HS-5 (cell line): ENCODE measurements at places on chromosomes 7 and 10.
A peak's percentile ranks its signal among the peaks of the same experiment; 100 is the strongest.

DNA sequence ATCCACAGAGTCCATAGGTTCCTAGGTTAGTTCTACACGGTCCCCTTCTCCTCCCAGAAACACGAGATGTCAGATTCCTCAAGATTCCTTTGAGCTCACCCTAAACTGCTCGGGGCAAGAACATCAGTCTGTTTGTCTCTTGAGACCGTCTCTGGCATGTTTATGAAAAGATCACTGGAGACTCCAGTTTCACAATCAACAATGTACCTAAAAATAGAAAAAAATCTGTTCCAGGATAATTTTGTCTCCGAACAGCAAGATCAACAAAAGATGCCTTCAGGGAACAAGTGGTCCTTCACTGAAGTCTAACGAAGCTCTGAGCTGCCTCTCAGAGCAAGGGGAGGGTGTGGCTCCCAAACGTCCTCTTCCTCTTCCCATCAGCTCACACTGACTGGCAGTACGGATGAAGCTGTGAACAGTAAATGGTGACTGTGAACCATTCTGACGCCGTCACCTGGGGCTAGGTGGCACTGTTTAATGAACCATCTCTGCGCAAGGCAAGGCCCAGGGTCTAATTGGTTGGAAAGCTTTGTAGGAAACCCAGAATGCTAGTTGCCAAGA, 156.2 kb upstream of the LYZL1 start:
- DNase-seq = no peak

DNA sequence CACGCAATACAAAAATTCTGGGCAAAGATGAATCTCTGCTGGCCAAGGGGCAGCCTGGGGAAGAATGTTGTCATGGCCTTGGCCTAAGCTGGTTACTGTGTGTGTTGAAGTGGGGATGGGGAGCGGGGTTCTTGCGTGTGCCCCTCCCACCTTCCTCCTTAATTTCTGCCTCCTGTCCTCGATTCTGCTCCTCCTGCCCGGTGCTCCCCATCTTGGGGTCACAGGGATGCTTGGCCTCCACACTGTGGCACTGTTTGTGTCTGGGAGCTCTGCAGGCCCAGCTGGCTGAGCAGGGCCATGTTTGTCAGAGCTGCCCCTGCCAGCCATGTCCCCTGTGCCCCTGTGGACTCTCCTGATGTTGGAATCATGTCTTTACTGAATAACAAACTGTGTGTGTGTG, 37.1 kb downstream of the RPS24 start:
- DNase-seq = no peak

- no peak for DNase-seq
Measured at GRCh38 chr7:117737926-117738325, 135.3 kb downstream of the CTTNBP2 start.

DNA sequence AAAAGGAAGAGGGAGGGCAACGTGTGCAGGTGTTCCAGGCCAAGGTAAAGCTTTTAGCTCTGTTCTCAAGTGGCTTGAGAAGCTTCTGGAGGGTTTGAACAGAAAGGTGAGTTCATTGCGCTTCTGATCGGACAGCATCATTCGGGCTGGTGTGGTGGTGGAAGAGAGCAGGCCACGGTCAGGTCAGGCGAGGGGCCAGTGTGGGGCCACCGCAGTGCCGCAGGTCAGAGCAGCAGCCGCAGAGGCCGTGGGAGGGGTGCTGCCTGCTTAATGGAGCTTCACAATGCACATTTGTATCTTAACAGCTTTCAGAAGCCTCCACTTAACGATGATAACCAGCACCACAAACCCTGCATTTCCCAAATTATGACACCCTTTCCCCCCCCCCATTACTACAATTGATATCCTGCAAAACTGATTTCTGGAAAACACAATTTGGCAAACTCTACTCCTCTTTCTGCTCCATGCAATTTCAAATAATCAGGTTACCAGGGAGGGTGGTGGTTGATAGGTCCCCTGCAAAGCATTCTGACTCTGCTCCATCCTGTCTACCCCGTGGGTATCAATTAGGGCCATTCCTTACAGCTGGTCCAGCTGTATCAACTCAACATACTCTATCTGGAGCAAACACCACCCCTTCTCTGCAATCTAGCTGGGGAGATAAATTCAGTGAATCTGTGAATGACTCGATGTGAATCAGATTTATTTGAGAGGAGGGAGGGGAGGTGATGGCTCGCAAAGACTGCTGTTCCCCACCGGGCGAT, 162.9 kb downstream of the ACTR3B start:
- DNase-seq = no peak

- DNase-seq = no peak
Measured at GRCh38 chr7:73828107-73828803, 2.5 kb upstream of the CLDN4 start.

DNA sequence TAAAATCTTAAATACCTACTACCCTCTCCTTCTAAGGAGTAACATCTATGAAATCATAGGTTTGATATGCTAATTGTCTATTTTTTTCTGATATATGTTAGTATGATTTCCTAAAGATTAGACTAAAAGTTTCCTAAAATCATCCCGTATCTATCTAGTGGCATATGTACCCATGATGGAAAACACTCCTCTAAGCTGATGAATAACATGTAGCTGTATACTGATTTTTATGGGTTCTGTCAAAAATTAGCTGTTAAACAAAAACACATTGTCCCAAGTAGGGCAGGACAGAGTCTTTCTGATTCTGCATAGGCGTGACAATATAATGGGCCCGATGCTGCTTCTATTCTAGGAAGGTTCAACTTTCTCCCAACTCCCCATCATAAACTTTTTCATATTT, 79.9 kb downstream of the ADAM22 start:
- DNase-seq = no peak

DNA sequence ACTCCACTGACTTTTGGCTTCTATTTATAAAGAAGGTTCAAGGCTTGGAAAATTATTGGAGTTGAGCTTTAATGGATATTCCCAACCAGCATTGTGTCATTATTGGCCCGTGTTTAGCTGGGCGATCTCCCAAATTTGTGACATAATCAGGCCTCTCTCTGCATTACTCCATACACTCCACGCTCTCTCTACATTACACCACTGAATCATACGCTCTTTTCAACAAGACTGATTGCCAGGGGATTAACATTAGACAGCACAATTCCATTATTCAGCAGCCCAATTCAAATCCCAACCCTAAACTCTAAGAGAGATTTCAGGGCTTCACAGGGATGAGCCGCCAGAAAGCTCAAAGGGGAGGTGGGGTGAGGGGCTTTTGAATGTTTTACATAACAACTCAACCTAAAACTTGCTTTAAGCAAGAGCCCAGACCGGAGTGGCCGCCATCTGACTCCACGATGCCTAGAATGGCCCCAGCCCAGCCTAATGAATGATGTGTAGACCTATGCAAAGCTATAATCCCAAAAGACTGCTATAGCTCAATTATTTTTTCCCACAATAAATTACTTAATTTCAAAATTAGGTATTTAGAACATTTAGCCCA, 61.8 kb downstream of the FGFR2 start:
- DNase-seq = no peak

DNA sequence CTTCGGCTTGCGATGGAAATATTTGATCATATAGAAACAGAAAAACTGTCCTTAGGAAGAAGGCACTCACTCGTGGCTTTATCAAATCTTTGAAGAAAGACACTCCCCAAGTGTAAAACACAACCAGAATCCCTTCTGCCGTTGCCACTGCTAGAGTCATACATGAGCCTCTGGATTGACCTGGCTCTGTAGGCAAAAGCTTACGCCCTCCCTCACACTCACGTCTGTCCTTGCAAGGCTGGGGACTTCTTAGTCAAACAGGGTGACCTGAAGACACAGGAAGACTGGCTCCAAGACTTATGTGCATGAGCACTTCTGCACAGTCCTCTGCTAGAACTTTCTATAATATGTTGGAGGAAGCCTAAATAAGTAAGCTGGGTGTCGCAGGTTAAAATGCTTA, 135.4 kb upstream of the MDFIC start:
- no peak for DNase-seq

GRCh38 chr7:100191775-100192174, 14.1 kb downstream of the STAG3 start:
- no peak for DNase-seq

DNA sequence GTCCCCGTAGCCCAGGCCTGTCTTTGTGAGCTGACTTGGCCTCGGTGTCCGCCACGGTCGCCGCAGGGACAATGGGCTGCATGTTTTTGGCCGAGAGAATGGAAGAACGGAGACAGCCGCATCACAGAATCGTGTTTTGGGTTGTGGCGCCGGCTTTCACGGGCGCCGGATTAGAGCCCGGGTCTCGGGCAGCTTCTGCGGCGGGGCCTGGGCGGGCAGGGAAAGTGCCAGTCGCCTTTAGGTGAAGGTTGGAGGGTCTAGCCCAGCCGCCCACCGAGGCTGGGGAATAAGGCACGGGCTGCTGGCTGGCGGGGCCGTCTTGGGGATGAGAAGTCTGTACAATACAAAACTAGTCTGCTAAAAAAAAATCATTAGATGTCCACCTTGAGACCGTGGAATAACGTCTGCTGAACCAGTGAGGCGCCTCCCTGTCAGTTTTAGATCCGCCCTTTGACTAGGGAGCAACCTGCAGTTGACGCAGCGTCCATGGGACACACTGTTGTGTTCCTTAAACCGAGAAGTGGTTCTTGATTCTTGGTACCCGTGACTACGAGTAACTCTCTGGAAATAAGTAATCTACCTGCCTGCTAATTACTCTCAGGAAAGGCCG, 577 bp downstream of the DNAJB9 start:
- DNase-seq = no peak

DNA sequence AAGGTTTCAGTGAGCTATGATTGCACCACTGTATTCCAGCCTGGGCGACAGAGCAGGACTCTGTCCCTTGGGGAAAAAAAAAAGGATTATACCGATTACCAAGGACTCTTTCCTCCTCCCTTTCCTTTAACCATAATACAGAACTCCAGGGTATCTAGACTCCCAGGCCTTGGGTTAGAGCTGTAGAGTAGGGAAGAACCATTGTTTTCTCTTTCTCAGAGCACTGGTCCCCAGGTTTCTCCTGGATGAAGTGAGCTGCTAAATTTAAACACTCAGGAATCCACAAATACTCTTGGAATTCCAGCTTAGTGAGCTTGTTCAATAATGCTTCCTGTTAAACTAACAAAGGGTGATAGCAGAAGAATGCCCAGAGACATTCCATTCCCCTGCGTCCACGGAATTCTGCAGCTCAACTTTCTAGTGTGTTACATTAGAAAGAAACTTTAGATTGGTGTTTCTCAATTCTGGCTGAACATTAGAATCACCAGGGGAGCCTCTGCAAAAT, 14.6 kb upstream of the RPEL1 start:
- DNase-seq = peak; percentile 95

DNA sequence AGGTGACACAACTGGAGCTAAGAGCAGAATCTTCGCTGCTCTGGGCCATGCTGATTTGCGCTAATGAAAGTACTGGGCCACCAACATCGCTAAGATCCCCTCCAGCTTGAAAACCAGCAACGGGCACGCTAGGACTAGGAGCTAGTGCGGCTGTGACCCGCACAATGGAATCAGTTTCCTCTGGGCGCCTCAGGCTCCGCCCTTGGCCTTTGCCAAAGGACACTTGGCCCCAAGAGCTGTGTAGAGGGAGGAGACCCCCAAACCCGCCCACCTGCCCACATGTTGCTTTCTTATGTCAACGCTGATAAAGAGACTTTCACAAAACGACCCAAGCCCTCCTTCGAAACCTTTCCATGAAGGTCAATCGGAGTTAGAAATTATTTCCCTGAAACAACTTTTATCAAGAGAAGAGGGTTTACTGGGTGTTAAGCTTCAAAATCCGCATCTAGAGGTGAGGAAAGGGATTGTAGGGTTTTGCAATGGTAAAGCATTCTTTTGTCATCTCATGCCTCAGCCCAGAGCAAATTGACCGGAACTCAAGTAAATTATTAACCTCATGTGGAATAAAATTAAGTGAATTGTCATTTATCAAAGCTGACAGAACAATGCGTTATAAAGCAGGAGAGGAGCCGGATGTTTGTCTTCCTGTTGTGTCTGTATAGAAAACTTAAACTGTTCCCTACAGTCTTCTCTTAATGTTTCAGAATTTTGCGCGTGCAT, 9.4 kb downstream of the ABCB5 start:
- DNase-seq = no peak

- DNase-seq = no peak
Measured at GRCh38 chr10:122029499-122030199, 40.7 kb downstream of the TACC2 start.
